ENCODE measurements at places on chromosomes 16 and 17.
A peak's percentile ranks its signal among the peaks of the same experiment; 100 is the strongest.

GRCh38 chr16:76653390-76654026, 376.3 kb downstream of the CNTNAP4 start:
- DNase-seq, result peak; percentile 19

DNA sequence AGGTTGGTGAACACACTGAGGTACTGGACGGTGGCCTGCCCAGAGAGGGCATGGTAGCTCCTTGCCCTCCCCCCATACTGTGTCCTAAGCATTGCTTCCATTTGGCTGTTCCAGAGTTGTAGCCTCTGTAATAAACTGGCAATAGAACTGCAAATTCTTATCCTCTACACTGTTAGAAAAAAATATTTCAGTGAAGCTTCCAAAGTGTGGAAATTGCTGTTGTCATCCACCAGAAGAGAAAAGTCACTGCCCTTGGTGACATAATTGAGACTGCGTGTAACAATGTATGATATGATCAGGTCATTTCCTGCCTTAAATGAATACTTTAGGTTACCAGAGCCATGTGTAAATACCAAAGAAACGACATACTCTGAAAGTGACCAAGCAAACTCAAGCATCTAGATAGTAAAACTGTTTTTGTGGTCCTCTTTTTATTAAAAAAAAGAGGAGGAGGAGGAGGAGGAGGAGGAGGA, 65.9 kb downstream of the CEP95 start:
- no peak for DNase-seq

- DNase-seq, result no peak
Observed at GRCh38 chr17:2299136-2299535, 4.4 kb downstream of the SMG6 start.

DNA sequence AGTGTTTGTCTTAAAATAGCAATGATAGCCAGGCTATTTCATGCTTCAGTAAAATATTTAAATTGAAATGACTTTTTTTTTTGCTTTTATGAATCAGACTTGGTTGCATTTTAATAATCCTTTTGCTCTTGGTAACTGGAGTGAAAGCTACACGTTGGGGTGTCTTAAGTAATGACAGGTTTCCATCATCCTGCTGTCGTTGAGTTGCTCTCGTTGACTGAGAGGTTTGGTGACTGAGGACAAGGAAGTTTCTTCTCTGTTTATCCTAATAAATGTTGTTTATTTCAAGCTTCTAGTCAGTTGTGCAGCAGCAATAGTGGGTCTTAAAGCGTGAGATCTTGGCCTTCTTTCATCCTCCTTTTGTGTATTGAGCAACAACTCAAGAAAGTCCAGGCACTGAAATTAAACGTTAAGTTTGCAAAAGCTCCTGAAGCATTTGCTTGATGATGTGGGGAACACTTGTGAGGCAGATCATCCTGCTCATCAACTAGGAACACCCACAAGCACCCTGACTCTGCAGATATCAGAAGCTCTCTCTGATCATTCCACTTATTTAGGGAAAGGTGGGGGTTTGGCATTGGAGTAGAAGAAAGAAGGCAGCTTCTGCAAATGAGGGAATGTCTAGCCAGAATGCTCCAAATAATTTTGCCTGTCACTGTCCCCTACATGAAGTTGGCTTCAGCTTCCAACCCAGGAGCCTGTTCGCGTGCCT, 179.1 kb downstream of the RBFOX1 start:
- no peak for DNase-seq

DNA sequence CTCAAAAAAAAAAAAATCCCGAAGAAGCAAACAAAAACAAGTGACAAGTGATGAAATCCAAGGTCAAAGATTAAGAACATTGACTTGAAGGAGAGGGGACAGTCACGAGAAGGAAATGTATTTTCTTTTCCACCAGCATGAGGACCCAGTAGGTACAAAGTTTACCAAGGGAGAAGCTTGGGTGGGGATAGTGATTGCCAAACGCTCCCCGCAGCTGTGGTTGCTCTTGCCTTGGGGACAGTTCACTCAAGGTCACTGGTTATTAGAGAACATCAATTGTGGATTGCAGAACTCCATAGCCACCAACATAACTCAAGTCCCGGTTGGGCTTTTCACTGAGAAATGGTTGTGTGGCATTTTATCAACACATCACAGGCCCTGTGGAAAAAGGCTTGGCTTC, 27.0 kb downstream of the RSL1D1 start:
- no peak for DNase-seq

GRCh38 chr16:8928467-8928957, 35.2 kb downstream of the USP7 start:
- DNase-seq, result no peak

Measured in fibroblast of skin of left biceps (primary cell).